ENCODE measurements at places on chromosomes 1 and 21.

GRCh38 chr1:20521960-20522861, 14.3 kb upstream of the MUL1 start:
- DNase-seq, result peak; percentile 81

DNA sequence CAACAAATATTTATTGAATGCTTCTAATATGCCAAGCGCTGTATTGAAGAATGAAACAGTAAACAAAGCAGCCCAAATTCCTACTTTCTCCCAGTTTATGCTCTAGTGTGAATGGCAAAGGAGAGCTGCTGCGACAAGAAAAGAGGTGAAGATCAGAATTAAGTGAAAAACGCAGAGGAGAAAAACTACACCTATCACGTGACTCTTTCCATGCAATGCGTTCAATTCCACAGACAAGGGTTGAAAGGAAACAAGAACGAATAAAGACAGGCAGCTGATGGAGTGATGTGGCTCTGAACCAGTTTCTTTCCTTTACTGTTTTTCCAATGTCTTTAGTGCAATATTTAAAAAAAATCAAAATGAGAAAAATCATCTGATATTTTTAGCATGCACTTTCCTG, 23.6 kb downstream of the MT1HL1 start:
- DNase-seq, result no peak

DNA sequence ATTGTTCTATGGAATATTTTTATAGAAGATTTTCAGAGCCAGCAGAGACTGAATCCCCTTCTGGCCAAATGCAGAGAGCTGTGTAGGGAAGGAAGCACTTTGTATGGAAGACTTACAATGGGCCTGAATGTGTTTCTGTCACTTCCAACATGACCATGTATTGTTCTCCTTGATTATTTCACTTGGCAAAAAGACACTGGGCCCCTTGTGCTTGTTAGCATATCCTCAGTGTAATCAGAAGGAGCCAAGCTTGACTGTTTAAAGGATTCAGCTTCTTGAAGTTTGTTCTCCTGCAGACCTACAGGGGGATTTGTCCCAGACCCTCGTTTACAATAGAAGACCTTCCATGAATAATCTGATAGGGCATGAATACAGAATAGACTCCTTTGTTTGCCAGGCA, 48.1 kb upstream of the UBE2U start:
- DNase-seq, result no peak

GRCh38 chr1:206067486-206068227, 14.7 kb downstream of the RHEX start:
- no peak for DNase-seq

DNA sequence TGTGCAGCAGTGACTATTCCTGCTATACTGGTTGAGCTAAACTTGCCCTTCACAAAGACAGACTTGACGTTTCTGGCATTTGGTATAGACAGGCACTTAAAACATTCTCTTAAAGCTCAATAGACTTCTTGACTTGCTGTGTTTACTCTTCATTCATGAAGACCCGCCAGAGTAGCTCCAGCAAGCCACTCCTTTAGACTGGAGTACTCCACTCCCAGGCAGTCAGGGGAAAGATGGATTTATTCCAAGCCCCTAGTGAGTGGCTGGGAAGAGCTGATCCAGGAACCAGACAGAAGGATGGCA, 70.7 kb downstream of the EVA1C start:
- no peak for DNase-seq

GRCh38 chr1:182739545-182739944, 50.0 kb upstream of the NPL start:
- DNase-seq, result no peak

GRCh38 chr1:110453829-110454228, 2.9 kb downstream of the PROK1 start:
- DNase-seq, result no peak

DNA sequence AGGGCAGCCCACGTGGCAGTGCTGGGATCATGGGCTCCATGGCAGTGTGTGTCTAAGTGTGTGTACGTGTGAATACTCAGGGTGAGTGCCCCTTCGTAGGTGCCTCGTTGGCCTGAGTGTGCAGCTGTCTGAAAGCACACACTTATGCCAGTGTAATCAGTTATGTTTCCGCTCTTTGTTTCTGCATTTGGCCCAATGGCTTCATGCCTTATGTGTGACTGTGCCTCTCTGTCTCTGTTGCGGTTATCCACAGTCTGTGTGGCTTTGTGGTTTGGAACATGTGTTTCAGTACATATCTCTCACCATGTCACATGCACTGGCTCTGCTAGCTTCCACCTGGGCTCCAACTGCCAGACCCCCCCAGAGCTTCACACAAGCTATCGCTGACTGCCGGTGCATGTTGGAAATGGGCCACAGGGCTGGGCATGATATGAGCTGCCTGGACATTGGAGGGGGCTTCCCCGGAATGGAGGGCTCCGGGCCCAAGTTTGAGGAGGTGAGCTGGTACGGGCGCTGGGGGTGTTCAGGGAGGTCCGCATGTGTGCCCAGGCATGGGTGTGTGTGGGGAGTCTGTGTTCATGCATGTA, 70.3 kb upstream of the TINAGL1 start:
- DNase-seq, result no peak

DNA sequence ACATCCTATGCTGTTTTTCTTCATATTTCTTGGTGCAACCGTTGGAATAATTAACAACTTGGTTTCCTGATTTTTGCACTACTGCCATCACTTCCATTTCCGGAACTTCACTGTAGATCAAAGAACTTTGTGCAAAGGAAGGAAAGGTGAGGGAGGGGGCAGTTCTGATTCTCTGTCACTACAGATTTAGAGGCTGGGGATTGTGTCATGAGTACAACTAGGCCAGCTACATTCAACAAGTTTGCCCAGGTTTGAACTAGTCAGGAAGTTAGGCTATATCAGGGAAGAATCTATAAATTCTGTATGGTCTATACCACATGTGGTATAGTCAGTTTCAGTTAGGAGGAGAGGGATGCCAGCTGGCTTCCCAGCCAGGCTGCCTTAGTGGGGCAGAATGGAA, 84.2 kb downstream of the RGL1 start:
- no peak for DNase-seq

DNA sequence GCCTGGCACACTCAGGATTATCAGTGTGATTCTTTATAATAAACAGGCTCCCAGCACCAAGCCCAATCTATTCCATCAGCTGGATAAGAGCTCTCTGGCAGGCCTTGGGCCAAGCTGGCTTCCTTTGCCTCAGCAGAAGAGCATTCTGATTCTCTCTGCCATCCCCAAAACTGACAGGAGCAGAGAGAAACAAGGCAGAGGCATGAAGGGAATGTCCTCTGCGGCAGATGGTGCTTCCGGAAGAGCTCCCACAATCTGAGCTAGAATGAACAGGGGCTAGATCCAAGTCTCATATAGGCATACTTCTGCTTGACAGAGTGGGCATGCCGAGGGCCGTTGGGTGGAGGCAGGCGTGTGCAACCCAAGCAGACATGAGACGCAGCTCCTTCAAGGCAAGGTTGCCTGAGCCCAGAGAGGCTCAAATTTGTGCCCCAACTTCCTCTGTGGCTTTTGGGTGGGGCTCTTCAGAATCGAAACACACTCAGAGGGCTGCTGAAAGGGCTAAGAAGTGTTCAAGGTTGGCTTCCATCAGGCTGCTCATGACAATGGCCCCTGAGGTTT, 4.0 kb downstream of the CAPN2 start:
- DNase-seq, result no peak

- no peak for DNase-seq
Observed at GRCh38 chr1:29333008-29333407, 96.7 kb downstream of the PTPRU start.

GRCh38 chr1:171911506-171911905, 70.2 kb downstream of the DNM3 start:
- no peak for DNase-seq

DNA sequence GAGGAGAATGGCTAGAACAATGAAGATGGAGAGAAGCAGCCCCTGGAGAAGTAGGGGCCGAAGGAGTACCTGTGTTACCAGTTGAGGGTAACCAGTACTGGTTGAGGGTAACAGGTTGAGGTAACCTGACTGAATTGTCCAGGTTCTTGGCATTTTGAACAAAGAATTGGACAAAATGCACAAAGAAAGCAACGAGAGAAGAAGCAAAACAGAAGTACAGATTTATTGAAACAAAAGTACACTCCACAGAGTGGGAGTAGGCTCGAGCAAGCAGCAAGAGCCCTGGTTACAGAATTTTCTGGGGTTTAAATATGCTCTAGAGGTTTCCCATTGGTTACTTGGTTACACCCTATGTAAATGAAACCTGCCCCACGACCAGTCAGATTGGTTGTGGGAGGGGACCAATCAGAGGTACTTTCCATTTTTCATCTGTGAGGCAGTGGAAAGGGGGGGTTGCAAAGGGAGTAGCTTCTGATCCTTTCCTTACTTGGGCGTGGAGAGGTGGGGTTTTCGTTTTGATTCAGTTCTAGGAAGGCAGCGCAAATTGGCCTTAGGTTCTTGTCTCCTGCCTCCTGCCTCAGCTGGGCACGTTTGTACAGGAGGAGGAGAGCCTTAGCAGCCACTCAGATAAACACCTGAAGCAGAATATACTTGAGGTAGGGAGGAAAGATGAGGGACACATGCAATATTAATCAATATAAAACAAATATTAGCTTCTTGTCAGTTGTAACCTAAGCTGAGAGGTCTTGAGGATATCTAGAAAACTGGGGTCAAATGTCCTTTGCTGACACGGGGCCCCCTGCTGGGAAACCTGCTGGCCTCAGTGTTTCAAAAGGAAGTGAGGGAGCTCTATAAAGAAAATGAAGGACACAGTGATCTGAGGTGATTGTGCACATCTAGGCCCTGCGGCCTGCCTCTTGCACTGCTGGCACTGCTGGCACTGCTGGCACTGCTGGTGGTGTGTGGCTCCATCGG, 14.3 kb upstream of the LSM10 start:
- no peak for DNase-seq

- DNase-seq, result no peak
Observed at GRCh38 chr1:58561633-58562032, 15.1 kb upstream of the OMA1 start.

GRCh38 chr21:45090966-45091365, 16.6 kb downstream of the ADARB1 start:
- DNase-seq, result no peak

- DNase-seq, result peak; percentile 27
Observed at GRCh38 chr1:103250441-103250861, 142.1 kb upstream of the COL11A1 start.

- DNase-seq, result no peak
Observed at GRCh38 chr1:5274527-5274926, 620.1 kb downstream of the AJAP1 start.

GRCh38 chr1:10415211-10415930, 14.9 kb upstream of the CENPS start:
- DNase-seq, result no peak

GRCh38 chr1:156639601-156640101, 2.3 kb upstream of the BCAN start:
- DNase-seq, result no peak

DNA sequence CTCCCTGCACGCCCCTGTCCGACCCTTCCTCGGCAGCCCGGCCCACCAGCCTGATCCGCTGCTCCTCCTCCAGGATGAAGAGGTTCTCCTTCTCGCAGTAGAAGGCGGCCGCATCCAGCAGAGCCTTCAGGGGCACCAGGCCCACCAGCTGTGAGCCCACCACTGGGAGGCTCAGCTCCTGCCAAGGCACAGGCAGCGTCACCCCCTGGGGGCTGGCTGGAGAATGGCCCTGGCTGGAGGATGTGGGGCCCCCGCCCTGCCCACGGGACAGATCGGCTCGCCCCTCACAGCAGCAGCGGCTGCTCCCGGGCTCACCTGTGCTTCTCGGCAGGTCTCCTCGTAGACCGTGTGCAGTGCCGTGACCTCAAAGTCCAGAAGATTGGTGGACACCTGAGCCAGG, 5.3 kb downstream of the FTCD start:
- no peak for DNase-seq

- no peak for DNase-seq
Observed at GRCh38 chr1:98054786-98055185, 134.0 kb upstream of the DPYD start.

- DNase-seq, result no peak
Observed at GRCh38 chr1:223765036-223765718, 52.8 kb downstream of the CAPN2 start.
